ENCODE measurements at places on chromosomes 7 and 10.
A peak's percentile ranks its signal among the peaks of the same experiment; 100 is the strongest.

- DNase-seq, result peak; percentile 18
Observed at GRCh38 chr10:131972474-131973071, 9.2 kb downstream of the BNIP3 start.

- no peak for DNase-seq
Observed at GRCh38 chr7:118239014-118239413, 14.5 kb downstream of the ANKRD7 start.

DNA sequence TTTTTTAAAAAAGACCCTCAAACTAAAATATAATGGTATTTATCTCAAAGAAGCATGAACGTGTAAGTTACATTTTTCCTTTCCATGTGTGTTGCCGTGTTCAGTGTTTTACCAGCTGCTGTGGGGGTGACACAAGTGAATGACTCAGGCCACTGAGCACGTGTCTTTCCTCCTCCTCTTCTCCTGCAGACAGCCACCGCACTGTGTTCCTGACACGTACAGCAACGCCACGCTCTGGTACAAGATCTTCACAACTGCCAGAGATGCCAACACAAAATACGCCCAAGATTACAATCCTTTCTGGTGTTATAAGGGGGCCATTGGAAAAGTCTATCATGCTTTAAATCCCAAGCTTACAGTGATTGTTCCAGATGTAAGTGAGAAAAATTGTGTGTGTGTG lies 29.7 kb downstream of the TMEM248 start:
- no peak for DNase-seq

- DNase-seq, result no peak
Observed at GRCh38 chr7:158281441-158281840, 306.2 kb downstream of the PTPRN2 start.

- DNase-seq, result no peak
Observed at GRCh38 chr7:139825666-139826290, 3.3 kb upstream of the TBXAS1 start.

- no peak for DNase-seq
Observed at GRCh38 chr10:3270577-3271316, 98.2 kb upstream of the PITRM1 start.

GRCh38 chr10:45657033-45657926 lies 15.3 kb downstream of the ZFAND4 start:
- DNase-seq, result no peak

DNA sequence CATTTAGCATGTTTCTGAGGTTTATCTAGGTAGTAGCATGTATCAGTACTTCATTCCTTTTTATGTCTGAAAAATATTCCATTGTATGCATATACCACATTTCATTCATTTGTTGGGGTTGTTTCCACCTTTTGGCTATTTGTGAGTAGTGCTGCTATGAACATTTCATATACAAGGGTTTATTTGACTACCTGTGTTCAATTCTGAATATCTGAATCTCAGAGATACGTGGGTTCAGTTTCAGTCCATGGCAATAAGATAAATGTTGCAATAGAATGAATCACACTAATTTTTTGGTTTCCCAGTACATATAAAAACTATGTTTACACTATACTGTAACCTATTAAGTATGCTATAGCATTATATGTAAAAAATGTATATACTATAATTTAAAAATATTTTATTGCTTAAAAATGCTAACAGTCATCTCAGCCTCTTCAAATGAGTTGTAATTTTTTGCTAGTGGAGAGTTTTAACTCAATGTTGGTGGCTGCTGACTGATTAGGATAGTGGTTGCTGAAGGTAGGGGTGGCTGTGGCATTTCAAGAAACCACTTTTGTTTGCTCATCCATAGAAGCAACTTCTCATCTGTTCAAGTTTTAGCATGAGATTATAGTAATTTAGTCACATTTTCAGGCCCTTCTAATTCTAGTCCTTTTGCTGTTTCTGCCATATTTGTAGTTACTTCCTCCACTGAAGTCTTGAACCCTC lies 13.9 kb downstream of the PLEKHA1 start:
- no peak for DNase-seq

All from C1 segment of cervical spinal cord (tissue), 14 donors.